CD4-positive, alpha-beta T cell treated with Interleukin-4 for 1 hour (primary cell): ENCODE measurements at places on chromosomes 2 and 18.

GRCh38 chr18:48711651-48712486 is 173.0 kb downstream of the CTIF start:
- peak; percentile 33 for DNase-seq

- no peak for DNase-seq
Measured at GRCh38 chr2:191950132-191950874, 103.4 kb upstream of the CAVIN2 start.

- no peak for DNase-seq
Measured at GRCh38 chr2:219122202-219122980, 38.2 kb downstream of the NHEJ1 start.

GRCh38 chr2:159897720-159898119 is 99.7 kb upstream of the CD302 start:
- DNase-seq = no peak

GRCh38 chr2:236525411-236525997 is 44.1 kb upstream of the ACKR3 start:
- no peak for DNase-seq

GRCh38 chr2:167652401-167652800 is 595.0 kb downstream of the STK39 start:
- DNase-seq = no peak

- no peak for DNase-seq
Measured at GRCh38 chr2:206435742-206436141, 7.6 kb upstream of the ADAM23 start.

GRCh38 chr2:10271946-10272345 is 30.8 kb upstream of the HPCAL1 start:
- DNase-seq = no peak

DNA sequence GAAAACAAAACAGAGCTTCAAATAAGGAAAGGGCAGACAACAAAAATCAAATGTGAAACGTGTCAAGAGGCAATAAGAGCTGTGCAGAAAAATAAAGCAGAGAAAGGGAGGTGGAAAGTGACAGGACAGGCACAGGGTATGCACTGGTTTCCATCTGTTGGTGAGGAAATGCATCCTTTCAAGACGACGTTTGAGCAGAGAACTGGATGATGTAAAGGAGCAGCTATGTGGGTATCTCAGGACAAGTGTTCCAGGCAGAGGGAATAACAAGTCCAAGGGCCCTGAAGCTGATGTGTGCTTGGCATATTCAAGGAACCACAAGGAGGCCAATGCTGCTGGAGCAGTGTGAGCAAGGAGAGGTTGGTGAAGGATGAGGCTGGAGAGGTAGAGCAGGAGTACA is 168.9 kb upstream of the SERPINE2 start:
- no peak for DNase-seq

GRCh38 chr2:44053052-44053451 is 57.3 kb upstream of the LRPPRC start:
- DNase-seq = no peak

DNA sequence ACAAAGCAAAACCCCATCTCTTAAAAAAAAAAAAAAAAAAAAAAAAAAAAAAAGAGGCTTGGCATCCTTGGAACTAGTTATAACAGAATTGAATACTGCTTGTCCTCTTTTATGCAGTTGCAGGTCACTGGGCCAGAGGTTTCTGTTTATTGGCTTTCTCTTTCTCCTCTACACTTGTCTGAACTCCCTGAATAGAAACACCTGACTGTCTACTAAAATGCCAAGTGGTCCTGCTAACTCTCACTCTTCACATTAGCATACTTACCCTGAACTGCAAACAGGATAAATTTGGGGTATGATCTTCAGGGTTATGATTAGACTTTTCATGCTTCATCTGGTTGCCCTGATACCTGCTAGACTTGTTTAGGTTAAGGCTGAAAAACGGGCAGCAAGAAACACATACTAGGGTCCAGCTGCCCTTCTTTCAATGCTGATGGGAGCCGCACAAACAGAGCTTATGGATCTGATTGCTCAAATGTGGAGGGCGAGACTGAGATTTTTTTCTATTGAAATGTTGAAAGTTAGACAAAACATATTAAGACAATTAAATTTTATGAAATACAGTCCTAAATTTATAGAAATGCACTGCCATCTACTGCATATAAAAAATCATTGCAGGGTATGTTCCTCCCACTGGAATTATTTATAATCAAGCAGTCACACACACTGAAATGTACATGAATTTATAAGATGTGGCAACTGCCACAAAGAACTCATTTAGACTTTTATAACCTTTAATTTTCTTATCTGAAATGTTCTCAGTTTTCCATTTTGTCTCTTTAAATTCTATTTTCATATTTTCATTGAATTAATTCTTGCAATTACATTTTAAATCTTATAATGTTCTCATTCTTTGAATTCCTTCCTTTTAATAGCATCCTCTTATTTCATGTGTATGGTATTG is 40.8 kb downstream of the GTF3C3 start:
- DNase-seq = no peak

DNA sequence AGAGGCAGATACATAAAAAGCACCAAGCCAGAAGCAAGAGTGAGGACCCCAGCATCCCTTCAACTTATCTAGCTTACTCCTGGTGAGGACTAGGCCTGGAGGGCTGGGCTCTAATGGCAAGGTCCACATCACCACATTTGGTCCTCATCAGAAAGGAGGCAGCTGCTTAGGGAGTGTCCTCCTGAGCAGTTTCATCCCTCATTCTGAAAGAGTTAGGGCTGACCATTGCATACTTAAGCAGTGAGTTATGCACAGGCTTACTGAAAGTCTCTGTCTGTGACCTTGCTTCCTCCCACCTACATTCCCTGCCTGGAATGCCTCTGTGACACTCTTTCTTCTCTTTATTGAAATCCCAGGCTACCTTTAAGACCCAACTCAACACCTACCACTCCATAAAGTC is 301.8 kb upstream of the ACVR2A start:
- DNase-seq = no peak

DNA sequence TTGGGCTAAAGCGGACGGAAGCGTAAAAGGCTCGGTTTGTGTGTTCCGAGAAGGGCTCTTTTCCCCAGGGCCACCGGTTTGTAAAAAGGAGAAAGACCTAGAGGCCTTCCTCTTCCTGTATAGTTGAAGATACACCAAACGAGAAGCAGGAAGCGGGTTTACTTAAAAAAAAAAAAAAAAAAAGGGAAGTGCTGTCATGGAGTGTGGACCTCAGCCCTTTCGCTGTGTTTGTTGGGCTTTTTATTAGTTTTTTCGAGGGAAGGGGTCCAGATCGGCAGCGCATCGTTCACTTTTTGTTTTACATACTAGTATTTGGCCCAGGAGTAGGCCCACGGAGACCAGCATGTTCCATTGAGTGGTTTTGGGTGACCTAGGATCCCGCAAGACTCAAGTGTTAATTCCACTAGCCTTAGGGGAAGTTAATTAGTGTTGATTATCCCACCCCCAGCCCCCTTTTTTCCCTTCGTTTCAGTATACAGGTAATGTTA is 676 bp downstream of the ACTR2 start:
- peak; percentile 69 for DNase-seq

DNA sequence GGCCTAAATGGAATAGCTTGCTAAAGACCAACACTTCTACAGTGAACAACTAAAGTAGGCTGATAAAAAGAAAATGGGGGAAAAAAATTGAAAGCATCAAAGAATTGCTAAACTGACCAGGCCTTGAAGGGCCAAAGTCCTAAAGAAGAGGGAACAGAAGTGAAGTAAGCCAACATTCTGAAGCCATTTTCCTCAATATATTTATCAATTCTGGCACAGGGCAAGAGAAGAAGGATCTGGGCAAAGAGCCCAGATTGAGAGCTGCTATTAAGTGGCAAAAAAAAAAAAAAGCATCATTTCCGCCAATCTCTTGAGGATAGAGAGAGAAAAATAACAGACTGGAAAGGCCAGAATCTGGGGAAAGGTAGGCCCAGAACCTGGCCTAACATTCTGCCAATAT is 25.7 kb downstream of the FANCL start:
- no peak for DNase-seq

DNA sequence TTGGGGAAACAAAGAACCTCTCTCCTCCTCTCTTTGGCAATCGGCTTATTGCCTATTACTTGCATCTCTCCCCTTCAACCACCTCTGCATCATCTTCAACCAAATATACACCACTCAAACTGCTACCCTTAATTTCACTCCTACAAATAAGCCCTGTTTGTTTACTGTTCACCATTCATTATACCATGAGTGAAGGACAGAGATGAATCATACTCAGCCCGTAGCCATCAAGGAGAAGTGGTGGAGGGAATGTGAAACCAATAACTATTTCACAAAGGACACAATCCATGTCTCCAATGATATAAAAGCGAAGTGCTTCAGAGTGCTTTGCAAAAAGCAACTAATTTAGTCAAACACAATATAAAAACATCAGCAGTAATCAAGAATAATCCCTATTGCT is 76.8 kb downstream of the CACNB4 start:
- DNase-seq = no peak

DNA sequence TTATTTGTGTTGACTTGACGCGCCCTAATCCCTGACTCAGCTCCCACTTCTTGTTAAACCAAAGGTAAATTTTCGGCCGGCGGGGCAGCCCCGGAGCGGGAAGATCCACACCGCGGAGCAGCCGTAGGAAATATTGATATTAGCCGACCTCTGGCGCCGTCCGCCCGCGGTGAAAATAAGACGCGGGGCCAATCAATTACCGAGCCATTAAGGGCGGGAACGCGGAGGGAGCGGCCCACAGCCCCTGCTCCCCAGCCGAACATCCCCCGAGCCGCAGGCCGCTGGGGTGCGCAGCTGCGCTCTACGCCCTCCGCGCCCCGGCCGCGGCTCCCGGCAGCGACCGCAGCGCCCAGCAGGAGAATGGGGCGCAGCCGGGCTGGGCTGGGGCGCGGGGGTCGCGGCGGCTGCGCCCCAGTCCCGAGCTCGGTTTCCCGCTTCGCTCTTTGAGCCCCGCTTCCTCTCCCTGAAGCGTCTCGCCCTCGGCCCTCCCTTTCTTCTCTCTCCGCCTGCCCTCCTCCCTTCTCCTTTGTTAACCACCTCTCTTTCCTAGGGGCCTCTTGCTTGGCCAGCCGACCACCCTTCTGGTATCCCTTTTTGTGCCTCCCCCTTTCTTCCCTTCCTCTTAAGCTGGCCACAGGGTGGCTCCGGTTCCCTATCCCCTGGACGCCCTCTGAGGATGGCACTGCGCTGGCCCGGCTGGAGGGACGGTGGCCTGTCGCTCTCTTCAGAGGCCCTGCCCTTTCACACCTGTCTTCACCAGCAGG is 40.9 kb downstream of the CELF4 start:
- no peak for DNase-seq

DNA sequence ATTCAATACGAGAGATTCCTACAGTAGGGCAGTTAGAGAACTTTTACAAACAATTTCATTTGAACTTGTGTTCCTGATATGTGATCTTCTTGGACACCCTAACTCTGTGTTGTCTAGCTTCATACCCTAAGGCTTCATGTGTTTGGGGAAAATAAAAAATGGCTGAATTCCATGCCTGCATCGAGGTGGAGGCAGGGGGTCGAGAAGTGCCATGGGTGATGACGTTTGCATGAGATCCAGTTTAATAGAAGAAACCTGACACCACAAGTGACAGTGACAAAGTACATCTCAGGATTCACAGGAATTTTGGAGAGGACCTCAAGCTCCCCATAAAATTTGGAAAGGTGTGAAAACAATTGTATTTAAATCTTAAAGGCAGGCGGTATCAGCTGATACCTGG is 169.2 kb upstream of the NABP1 start:
- DNase-seq = no peak

DNA sequence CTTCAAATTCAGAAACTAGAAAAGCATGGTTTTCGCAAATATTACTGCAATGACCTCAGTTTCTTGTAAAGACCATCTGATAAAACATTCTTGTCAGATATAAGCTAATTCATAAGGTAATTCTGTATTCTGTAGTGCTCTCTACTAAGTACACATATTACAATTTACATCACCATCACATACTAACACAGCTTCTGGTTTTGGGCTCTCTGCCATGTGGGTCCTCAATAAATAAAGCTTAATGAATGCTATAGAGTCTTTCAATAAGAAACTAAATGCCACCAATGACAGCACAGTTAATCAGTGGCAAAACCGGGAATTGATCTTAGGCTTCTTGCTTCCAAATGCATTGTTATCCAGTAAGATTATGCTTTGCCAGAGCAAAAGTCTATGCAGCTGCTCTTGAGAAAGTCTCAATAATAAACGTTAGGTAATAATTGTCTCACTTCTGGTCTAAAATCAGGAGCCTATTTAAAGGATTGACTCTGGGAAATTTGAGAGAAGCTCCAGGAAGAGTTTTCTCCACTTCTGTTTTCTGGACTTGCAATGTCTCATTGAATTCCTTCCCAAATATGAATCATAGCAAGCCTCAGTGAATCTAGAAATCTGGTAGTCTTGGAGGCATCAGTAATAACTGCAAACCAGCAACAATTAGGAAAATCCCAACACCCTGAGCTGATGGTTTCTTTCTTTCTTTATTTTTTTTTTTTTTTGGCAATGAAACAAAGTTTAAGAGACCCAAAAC is 67.9 kb upstream of the RAPGEF4 start:
- no peak for DNase-seq

GRCh38 chr2:234994438-234995321 is 42.9 kb downstream of the SH3BP4 start:
- no peak for DNase-seq

DNA sequence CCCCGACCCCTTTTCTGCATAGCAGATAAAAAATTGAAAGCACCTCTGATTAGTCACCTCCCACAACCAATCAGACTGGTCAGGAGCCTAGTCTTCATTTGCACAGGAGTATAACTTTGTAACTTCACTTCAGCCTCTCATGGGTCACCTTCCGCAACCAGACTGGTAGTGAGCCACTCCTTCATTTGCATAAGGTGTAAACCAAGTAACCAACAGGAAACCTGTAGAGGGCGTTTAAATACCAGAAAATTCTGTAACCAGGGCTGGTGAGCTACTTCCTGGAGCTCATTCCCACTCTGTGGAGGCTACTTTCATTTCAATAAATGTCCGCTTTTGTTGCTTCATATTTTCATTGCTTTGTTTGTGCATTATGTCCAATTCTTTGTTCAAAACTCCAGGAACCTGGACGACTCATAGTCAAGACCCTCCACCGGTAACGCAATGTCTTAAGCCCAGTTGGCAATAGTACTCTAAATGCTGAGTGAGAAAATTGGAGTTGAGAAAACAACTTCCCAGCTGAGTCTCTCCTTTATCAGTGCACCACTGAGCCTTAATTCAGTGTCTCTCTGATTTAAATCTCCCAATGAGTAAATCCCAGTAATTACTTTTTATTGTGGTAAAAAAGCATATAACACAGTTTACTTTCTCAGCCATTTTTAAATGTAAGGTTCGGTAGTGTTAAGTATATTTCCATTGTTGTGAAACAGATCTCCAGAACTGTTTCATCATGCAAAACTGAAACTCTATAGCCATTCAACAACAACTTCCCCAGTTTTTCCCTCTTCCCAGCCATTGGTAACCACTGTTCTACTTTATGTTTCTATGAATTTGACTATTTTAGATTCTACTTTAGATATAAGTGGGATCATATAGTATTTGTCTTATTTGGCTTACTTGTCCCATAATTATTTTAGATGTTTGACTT is 392.7 kb upstream of the SLC8A1 start:
- no peak for DNase-seq

DNA sequence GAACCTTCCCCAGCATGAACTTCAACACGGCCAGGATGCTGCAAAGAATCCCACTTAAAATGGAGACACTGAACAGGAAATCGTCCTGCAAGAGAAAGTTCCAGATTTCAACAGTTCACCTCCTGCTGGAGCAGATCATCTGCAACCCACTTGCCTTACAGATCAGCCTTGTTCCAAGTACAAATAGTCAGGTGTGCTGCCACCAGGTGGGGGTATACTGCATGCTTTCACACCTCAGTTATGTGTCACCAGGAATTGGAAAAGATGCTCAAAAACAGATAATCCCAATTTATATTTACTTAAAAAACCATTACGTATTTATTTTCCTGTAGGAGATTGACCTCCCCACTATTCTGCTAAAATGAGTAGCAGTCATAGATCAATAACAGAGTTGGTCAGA is 212.3 kb downstream of the MGAT5 start:
- peak; percentile 28 for DNase-seq
